Metanephros (tissue), 2 donors: ENCODE measurements at places on chromosomes 4 and X. TPM values are rescaled to one million over a fixed set of nuclear protein-coding genes. Genes with fewer than 3 reads are reported as not detected.

The F8A2 gene
- total RNA-seq: not detected

The RHOXF1 gene
- 0.47 TPM for total RNA-seq

The PLA2G12A gene
- total RNA-seq: 39.5 TPM

The GRIA3 gene
- total RNA-seq: 4.4 TPM

The MAGEA10 gene
- total RNA-seq: not detected

The FAM47E gene
- 11.1 TPM for total RNA-seq

The ATP8A1 gene
- 33.2 TPM for total RNA-seq

The MAGEB2 gene
- total RNA-seq: not detected

The NDP gene
- total RNA-seq: 5.1 TPM

The TEX13B gene
- not detected for total RNA-seq

The IDUA gene
- 30.8 TPM for total RNA-seq

The NLRP2B gene
- total RNA-seq: 0.06 TPM

The CT45A10 gene
- not detected for total RNA-seq

The EMCN gene
- total RNA-seq: 68.9 TPM

The CXorf49 gene
- total RNA-seq: not detected

The SMIM43 gene
- 0.23 TPM for total RNA-seq

The RS1 gene
- not detected for total RNA-seq

The APOO gene
- total RNA-seq: 15.5 TPM

The SMIM31 gene
- total RNA-seq: not detected

The ING2 gene
- total RNA-seq: 8.4 TPM

The AFM gene
- 10.0 TPM for total RNA-seq

The TRIM75 gene
- not detected for total RNA-seq

The KDR gene
- 67.2 TPM for total RNA-seq

The NHSL2 gene
- total RNA-seq: 9.3 TPM

The MCF2 gene
- total RNA-seq: 1.2 TPM

The NSUN7 gene
- 13.3 TPM for total RNA-seq

The GAGE12D gene
- total RNA-seq: not detected

The DRD5 gene
- total RNA-seq: 1.2 TPM

The PAGE4 gene
- total RNA-seq: not detected

The RAB41 gene
- not detected for total RNA-seq

The SPANXA1 gene
- not detected for total RNA-seq

The AFF2 gene
- 6.1 TPM for total RNA-seq

The HTRA3 gene
- total RNA-seq: 22.1 TPM

The SLC25A43 gene
- 5.4 TPM for total RNA-seq

The MGAT4D gene
- total RNA-seq: not detected

The LRIT3 gene
- total RNA-seq: 0.47 TPM

The CFAP47 gene
- total RNA-seq: 2.3 TPM
